T-helper 2 cell (primary cell): ENCODE measurements at places on chromosomes 5 and 9.

DNA sequence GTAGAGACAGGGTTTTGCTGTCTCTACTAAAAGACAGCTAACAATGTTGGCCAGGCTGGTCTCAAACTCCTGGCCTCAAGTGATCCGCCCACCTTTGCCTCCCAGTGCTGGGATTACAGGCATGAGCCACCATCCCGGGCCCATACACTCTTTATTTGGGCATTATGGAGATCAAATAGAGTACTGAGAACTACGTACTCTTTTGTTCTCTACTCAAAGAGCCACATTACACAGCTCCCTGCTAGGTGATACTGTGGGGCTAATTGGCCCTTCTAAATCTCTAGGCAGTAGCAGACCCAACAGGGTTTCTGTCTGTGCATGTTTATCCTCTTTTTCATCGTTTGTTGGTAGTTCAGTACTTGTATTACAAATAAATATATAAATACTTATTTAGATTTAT, 16.1 kb downstream of the CKMT2 start:
- no peak for DNase-seq

GRCh38 chr9:110933350-110934001, 104.8 kb downstream of the LPAR1 start:
- no peak for DNase-seq

GRCh38 chr9:83312537-83312936, 225.7 kb downstream of the FRMD3 start:
- DNase-seq = no peak

- no peak for DNase-seq
Measured at GRCh38 chr5:135067587-135067986, 33.6 kb upstream of the PITX1 start.

GRCh38 chr5:116459301-116459700, 115.3 kb downstream of the SEMA6A start:
- DNase-seq = no peak

- DNase-seq = no peak
Measured at GRCh38 chr9:136558373-136558772, 12.5 kb upstream of the NOTCH1 start.
